ENCODE measurements at places on chromosomes 1 and 21. TPM values are rescaled to one million over a fixed set of nuclear protein-coding genes. Genes with fewer than 3 reads are reported as not detected.

Gene CYP2J2
- total RNA-seq: 17.0 TPM

DNA sequence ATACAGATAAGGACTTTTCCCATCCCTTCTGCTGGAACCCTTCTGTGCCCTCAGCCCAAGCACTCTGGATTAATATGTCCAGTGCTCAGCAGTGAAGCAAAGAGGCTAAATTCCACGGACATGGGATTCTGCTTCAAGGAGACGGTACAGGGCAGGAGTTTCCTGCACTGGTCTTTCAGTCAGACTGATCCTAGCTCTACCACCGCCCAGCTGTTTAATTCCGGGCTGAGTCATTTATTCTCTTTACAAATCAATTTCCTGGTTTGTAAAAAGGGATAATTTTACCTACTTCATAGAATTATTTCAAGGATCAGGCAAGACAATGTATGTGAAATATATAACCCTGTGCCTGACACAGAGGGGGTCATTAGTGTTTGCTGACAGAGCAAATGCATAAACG, 41.6 kb upstream of the NRDC start:
- peak; percentile 15 for DNase-seq

DNA sequence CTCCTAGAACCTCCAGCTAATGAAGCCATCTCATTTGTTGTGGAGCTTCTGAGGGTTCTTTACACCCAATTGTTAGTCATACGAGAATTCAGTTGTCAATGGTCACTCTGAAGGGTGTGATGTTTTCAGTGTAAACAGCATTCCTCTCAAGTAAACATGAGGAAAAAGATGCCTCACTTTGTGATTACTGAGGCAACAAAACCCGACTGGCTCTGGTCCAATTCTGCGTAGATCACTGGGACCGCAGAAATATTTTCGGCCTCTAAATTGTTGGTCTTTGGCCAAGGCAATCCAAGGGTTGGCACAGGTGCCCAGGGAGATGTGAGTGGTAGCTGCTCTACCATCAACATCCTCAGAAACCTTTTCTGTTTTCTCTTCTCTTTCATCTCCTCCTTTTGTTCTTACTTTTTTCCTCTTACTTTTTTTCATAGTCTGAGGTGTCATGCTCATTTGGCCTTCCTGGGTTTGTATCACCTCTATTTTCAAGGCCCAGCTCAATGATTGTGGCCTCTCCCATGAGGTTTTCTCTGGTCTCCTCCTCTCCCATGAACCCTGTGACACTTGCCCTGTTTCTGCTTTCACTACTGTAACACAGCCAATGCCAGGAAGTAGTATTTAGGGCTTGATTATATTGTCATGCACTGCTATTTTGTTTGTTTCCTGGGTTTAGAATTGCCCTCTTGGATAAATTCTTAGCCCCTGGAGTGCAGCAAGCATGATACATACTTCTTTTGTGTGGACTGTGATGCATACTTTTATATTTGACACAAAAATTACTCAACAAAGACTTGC, 221.9 kb downstream of the TNR start:
- DNase-seq: no peak

GRCh38 chr1:19034721-19035120, 78.2 kb upstream of the IFFO2 start:
- DNase-seq: no peak

GRCh38 chr1:91166106-91166712, 144.4 kb upstream of the ZNF644 start:
- peak; percentile 59 for DNase-seq

Gene URB1
- 16.5 TPM for total RNA-seq

DNA sequence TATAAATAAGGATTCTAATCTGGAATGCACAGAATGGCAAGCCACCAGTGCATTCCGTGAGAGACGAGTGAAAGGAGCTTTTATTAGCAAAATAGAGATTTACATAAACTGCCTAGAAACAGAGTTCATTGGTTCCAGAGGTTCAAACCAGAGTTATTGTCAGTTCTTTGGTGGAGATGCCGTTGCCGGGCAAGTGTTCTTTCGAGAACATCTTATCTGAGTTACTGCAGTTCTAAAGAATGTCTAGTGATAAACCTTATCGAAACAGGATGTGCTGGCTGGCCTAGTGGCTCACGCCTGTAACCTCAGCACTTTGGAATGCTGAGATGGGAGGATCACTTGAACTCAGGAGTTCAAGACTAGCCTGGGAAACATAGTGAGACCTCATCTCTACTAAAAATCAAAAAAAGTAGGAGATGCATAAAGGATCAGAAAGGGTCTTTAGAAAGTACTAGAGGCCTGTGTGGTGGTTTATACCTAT, 19.9 kb upstream of the EVI5 start:
- peak; percentile 73 for DNase-seq

Gene GJA8
- total RNA-seq: not detected

DNA sequence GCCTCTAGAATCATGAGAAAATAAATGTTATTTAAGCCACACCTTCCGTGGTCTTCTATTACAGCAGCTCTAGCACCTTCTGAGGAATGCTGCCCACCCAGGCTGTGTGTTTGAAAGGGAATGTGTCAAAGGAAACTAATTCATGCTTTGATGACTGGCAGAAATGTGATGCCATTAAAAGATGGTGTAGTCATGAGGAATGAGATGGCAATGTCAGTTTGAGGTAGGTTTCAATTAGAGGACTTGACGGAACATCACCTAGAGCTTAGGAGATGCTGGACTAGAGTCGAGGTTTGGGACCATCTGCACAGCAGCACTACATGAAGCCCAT, 10.6 kb downstream of the PDZK1 start:
- DNase-seq: no peak

Gene ITLN1
- total RNA-seq: 0.54 TPM

Gene MAEL
- 0.34 TPM for total RNA-seq

- DNase-seq: no peak
Measured at GRCh38 chr21:24112020-24112419, 1495.3 kb downstream of the MRPL39 start.

Gene TNN
- total RNA-seq: 0.07 TPM

DNA sequence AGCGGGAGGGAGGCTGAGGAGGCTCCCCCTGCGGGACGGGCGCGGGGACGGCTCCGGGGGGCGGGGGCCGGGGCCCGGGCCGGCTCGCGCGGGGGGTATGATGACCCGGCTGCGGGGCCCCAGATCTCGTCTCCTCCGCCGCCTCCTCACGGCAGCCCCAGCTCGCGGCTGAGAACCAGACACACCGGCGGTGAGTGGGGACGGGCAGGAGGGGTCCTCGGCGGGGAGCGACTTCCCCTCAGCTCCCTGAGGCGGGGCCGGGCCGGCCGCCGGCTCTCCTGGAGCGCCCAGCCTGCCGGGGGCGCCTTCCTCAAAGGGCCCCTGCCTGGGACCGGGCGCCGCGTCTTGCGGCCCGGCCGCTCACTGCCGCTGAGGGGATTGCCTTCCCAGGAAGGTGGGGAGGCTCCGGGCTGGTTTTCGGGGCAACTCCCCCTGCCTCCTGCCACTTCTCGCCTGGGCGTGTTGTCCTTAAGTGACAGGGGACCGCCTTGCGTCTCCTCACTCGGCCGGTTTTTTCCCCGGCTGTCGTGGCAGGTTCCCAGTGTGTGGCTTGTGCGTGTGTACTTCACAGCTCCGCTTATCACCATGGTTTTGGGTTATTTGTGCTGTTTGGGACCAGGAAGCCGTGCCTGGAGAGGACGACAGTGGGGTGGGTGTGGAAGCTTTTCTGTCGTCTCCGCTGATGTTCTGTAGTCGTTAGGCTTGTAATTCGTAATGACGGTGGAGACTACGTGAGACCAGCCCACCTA, 800 bp downstream of the HIPK1 start:
- peak; percentile 34 for DNase-seq

- DNase-seq: no peak
Measured at GRCh38 chr1:43814401-43814800, 107.1 kb downstream of the ST3GAL3 start.

DNA sequence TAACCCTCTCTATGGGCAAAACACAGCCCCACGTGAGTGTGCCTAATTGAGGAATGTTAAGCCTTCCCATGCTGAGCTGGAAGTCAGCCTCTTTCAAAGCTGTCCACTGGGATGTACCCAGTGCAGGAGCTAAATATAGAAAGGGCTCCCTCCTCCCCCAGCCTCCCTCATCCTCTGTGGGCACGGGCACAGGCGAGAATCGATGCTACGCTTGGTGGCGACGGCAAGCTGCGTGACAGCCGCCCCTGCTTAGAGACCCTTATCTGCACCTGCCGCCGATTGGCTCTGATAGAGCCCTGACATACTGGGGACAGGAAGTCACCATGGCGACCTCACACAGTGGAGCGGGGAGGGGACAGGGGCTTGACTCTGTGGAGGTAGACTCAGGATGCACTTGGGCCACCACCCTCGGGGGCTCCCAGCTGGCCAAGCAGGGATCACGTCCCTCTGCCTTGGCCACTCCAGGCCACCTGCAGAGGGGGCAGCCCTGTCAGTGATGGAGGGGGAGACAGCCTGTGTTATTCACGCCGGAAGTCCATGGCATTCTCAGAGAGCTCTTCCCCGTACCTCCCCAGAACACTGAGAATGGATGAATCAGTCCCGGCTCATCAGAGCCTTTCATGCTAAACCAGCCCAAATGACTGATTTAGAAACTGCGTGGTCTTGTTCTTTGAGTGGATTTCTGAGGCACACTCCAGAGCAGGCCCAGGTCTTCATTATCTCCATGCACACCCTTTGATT, 84.8 kb downstream of the KCND3 start:
- DNase-seq: no peak

DNA sequence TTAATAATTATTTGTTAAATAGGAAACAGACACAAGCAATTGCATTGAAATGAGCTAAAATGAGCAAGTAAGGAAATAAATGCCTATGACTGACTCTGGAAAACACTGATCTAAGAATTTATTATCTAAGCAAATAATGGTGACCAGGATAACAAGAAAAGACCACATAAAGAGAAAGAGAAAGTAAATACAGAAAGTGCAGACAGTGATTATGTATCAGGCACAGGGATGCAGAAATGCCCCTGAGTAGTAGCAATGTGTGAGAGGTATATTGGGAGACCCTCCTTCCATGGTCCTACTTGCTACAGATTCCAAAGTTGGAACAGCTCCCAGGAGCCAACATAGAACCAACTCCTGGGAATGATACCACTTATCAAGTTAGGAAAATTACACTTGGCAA, 33.3 kb upstream of the MUTYH start:
- no peak for DNase-seq

GRCh38 chr21:26614251-26614650, 41.2 kb upstream of the CYYR1 start:
- no peak for DNase-seq

Gene PADI4
- total RNA-seq: not detected

DNA sequence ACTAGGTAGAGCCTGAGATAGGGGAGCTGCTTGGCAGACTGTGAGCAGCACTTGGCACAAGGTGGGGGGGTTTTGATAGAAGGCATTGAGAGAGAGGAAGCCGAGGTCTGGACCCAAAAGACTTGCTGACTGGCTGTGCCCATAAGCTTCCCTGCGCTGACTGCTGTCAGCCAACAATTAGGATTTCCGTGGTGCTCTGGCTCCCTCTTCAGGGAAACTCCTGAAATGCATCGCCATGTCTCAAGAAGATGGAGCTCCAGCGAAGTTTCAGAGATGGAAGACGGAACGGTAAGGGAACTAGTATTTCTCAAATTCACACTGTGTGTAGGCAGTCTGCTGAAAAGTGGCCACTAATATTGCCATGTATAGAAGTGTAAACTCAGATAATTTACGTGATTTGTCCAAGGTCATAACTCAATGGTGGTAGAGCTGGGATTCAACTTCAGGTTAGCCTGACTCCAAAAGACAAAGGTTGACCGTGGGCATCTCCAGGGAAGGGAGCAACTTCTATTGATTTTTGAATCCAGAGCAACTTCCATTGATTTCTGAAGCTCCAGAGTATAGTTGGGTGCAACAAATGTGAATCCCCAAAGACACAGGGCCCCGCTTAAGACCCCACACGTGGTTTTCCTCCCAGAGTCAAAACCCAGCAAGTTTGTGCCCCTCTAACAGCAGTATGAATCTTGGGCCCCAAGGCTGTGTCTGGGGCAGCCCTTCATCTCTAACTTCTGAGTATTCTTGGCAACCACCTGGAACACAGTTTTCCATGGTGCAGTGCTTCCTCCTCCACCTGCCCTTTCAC, 44.5 kb upstream of the CRNN start:
- peak; percentile 87 for DNase-seq

- DNase-seq: no peak
Measured at GRCh38 chr21:39066829-39067780, 116.1 kb downstream of the PSMG1 start.

Gene LIPI
- total RNA-seq: not detected

DNA sequence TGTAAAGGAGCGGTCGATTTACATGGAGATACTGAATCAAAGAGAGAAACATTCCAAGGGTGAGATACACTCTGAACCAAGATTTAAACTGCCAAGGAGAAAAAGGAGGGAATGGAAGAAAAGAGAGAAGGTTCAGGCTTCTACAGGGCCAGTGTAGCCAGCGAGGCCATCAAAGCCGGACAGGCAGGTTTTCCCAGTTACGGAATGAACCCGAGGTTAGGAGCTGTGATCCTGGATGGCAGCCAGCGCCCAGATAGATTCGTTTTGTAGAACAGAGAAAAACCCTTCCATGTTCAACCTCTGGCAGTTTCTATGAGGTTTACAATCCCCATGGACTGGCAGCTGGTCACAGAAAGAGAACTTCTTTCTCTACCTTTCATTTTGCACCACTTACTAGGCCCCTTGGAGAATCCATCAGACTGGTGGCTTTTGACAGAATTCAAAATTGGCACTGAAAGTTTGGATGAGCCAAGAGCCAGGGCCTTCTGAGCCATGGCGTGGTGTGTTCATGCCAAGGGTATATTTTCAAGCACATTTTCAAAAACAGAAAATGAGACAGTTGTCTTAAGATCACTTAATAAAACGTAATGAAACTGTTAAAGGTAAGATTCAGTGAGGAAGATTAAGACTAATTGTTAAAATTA, 171.5 kb downstream of the RUNX1 start:
- peak; percentile 78 for DNase-seq

- no peak for DNase-seq
Measured at GRCh38 chr1:202648605-202649226, 61.5 kb downstream of the SYT2 start.

DNA sequence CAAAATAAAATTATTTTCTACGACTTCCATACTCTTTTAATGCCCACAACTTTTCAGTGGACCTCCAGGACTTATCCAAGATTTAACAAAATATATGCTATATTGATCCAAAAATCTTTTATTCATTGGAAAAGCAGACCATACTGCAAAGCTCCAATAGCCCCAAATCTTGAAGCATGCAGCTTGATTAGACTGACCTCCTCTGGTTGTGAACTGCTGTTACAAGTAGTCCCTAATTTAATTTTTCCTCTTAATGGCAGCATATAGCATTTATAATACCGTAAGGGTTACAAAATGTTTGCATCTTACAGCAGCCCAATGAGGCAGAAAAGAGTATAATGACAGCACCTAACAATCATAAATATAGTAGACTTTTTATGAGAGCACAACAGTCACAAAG, 49.8 kb downstream of the TPR start:
- DNase-seq: no peak

GRCh38 chr1:188489336-188490112, 1660.8 kb downstream of the PLA2G4A start:
- DNase-seq: peak; percentile 37

GRCh38 chr1:230752407-230752806, 5.2 kb downstream of the CAPN9 start:
- no peak for DNase-seq

Gene SLC2A1
- 163 TPM for total RNA-seq

Gene CASQ2
- not detected for total RNA-seq

Data from Calu3 (cell line).